ENCODE measurements at places on chromosomes 1 and 21.

DNA sequence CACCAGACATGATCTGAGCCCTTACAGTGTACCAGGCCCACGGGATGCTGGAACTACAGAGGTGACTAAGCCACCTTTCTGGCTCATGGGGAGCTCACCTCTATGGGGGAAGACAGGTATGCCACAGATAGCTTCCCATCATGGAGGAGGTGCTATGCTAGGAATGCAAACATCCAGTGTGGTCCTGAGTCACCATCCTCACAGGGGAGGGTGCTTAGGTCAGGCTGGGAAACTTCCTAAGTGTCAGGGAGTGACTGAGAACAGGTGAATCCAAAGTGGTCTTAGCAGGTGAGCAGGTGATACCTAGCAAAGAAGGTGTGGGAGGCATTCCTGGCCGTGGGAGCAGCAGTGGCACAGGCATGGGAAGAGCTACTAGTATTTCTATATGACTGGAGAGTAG lies 8.6 kb upstream of the RASSF5 start:
- DNase-seq = no peak

- DNase-seq = no peak
Measured at GRCh38 chr1:42043811-42044210, 109.4 kb upstream of the GUCA2B start.

DNA sequence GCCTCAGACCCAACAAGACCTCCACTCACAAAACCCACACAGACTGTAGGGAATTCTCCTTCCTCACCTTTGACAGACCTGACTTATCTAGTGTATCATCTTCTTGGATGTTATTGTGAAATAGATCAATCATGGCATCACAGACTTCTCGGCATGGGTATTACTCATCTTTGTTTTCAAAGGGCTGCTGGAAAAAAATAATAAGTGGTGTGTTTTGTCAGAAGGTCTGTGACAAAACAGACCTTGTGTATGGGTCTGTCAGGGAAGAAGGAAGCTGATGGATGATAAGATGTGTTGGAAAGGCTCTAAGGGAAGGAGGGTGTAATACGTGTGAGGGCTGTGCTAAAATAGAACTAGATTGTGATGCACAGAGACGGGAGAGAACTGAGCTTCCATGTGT lies 13.9 kb upstream of the S100A7 start:
- DNase-seq = no peak

DNA sequence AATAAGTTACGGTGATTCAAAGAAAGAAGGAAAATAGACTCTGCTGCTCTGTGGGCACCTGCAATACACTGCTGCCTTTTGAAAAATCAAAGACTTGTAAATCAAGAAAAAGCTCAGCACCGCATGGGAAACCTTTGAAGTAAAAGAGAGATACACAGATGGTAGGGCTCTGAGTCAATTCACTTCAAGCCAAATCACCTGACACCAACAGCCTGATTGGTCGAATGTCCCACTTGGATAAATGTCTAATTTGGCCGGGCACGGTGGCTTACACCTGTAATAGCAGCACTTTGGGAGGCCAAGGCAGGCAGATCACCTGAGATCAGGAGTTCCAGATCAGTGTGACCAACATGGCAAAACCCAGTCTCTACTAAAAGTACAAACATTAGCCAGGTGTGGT lies 19.2 kb upstream of the RCAN3 start:
- no peak for DNase-seq

- DNase-seq = no peak
Measured at GRCh38 chr1:37699147-37699546, 6.8 kb downstream of the CDCA8 start.

- DNase-seq = peak; percentile 61
Measured at GRCh38 chr1:200153277-200154055, 126.0 kb downstream of the NR5A2 start.

- DNase-seq = no peak
Measured at GRCh38 chr1:183688341-183689060, 35.4 kb upstream of the APOBEC4 start.

DNA sequence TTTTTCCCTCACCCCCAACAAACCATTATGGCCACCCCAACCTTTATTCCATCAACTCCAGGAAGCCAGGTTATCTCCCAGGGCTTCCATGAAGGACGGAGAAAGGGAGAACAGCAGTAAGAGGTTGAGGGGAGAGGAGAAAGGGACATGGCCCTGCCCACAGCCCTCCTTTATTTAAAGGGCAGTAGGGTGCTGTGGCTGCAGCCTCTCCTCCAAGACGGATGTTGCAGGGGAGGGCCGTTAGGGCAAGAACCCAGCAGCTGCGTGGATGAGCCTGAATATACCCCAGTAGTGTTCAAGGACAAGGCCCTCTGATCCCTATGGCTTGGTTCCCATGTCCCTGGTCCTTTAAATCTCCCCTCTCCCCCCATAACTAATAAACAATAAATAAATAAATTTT lies 5.9 kb downstream of the RXFP4 start:
- no peak for DNase-seq

- no peak for DNase-seq
Measured at GRCh38 chr1:226708342-226708780, 30.7 kb downstream of the ITPKB start.

- no peak for DNase-seq
Measured at GRCh38 chr1:21629971-21630370, 39.2 kb downstream of the RAP1GAP start.

- no peak for DNase-seq
Measured at GRCh38 chr1:119327094-119327449, 41.5 kb upstream of the HAO2 start.

GRCh38 chr1:59690171-59690930 lies 124.4 kb upstream of the HOOK1 start:
- no peak for DNase-seq

- no peak for DNase-seq
Measured at GRCh38 chr1:98824736-98825135, 163.2 kb downstream of the SNX7 start.

- DNase-seq = no peak
Measured at GRCh38 chr1:50570066-50570468, 146.8 kb upstream of the DMRTA2 start.

GRCh38 chr1:209704584-209704983 lies at the start of gene HSD11B1:
Gene HSD11B1, plus strand, starts transcription at chr1:209704846. Its CDS starts 97 bp downstream, at chr1:209704943.
- DNase-seq = no peak

DNA sequence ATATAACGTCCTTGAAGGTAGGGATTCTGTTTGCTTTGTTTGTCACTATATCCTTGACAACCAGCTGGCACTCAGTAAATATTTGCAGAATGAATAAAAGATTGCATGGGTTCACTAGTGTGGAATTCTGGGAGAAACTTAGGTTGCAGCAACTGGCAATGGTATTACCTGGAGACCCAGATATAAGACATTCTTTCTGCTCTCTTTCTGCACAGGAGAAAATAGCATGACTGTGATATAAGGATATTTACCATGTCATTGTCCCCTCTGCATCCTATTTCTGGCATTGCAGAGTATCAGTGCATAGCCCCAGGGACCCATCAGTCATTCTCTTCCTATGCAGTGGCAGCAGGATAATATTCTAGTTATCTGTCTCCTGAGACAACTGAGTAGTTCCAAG lies 308.9 kb upstream of the LRRC7 start:
- DNase-seq = no peak

GRCh38 chr21:46639489-46640386 lies 4.3 kb downstream of the PRMT2 start:
- no peak for DNase-seq

DNA sequence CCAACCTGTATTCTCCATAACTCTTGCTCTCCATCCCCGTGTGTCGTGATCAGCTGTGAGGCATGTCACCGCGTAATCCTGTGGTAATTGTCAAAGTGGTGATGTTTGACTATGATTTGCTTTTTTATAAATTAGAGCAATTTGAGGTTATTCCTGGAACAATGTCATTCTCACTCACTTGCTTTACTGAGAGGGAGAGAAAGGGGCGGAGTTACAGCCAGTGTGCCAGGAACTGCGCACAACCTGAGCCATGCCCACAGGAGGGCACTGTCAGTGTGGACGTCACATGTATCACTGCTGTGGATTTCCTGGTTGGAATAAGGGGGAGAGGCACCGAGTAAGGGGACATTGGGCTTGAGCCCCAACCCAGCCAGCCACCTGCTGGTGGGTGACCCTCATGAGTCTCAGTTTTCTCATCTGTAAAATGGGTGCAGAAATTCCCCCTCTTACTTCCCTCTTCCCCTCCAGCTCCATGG lies 6.9 kb downstream of the ADGRB2 start:
- no peak for DNase-seq

DNA sequence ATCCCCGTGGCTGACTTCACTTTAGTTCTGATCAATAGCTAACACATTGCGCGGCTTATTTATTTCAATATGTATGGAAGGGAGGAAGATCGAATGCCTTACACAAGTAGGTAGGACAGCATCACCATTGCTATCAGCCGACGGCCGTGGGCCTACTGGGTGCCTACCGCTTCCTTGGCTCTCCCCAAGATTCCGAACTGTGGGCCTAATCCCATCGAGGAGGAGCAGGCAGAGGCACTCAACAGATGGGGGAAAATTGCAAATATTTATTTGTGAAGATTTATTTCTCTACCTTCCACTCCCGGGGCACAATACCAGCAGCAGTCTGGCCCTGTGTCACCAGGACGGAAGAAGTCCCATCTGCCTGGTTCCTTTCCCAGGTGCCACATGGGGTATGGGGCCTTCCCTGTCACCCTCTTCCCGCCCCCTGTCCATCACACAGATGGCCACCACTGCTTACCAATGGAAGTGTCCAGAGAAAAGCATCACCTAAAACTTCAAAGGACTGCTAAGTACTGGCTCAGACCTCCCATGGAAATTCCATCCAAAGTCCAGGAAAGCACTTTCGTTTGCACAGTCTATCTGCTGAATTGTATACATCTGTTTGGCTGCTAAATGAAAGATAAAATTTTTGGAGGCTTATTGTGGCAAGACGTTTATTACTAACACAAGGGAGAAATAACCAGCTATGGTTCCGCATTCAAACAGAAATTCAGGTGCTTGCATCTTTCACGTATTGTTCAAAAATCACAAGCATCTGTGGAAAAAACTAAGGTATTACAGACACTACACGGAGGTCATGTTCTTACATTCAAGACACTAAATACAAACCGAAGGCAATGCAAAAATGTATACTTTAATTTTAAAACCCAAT lies 11.8 kb downstream of the AGT start:
- DNase-seq = no peak

DNA sequence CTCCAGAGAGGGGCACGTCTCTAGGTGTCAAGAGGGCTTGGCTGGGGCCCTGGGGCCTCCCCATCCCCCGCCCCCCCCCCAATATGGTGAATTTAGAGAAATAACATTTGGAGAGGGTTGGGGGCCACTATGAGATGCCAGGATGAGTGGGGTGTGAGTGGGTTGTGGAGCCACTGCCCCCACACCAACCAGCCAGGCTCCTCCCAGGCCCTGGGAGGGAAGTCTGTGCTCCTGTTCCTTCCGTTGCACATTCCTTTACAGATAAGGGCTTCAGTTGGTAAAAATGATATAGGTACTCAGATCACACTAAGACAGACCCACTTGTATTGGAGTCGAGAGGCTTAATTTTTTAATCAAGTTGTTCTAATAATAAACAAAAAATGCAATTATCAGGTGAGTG lies 585 bp upstream of the PLEKHA6 start:
- DNase-seq = no peak

GRCh38 chr1:31648190-31648589 lies 3.5 kb upstream of the PEF1 start:
- DNase-seq = no peak

- no peak for DNase-seq
Measured at GRCh38 chr1:241638099-241638682, 2.0 kb downstream of the CHML start.

- DNase-seq = no peak
Measured at GRCh38 chr21:34696121-34696520, 27.3 kb downstream of the CLIC6 start.

- peak; percentile 52 for DNase-seq
Measured at GRCh38 chr1:77282187-77282865, 507 bp downstream of the AK5 start.

GRCh38 chr1:81805537-81806431 lies 5.0 kb downstream of the ADGRL2 start:
- no peak for DNase-seq

DNA sequence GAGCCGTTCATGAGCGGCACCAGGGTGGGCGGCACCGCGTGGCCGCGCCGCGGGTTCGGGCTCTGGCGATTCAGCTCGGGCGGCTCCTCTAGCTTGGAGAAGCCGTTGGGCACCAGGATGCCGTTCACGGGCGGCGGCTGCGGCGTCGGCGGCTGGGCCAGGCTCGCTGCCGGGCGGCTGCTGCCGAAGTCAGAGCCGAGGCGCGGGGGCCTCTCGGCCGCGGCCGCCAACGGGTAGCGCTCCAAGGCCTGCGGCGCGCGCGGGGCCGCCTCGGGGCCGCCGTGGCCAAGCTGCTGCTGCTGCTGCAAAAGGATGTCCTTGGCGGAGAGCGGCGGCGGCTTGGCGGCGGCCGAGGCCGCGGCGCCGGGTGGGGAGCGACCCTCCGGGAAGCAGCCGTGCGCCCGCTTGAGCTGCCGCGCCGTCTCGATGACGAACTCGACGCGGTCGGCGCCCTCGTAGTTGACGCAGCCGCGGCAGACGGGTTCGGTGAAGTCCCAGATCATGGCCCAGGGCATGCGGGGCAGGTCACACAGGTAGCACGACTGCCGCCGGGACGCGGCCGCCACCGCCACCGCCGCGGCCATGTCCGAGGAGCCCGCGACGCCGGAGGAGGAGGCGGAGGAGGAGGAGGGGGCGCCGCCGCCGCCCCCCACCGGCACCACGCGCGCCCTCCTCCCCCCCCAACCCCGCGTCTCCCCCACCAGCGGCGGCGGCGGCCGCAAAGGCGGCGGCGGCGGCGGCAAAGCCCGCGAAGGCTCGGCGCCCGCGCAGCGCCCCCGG lies 877 bp downstream of the IRF2BP2 start:
- peak; percentile 75 for DNase-seq

DNA sequence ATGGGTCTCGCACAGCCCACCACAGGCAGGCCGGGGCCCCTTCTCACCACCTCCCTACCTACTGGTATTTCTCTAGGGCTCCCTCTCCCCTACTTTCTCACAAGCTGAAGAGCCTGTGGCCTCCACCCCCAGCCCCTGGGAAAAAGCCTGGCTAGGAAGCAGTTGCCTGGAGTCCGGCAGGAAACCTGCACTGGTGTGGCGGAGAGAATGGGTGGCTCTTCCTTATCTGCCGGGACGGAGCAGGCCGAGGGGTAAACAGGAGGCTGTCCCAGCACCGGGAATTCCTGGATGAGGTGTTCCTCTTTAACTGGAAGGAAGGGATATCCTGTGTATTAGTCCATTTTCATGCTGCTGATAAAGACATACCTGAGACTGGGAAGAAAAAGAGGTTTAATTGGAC lies 125.8 kb downstream of the TLR5 start:
- no peak for DNase-seq

DNA sequence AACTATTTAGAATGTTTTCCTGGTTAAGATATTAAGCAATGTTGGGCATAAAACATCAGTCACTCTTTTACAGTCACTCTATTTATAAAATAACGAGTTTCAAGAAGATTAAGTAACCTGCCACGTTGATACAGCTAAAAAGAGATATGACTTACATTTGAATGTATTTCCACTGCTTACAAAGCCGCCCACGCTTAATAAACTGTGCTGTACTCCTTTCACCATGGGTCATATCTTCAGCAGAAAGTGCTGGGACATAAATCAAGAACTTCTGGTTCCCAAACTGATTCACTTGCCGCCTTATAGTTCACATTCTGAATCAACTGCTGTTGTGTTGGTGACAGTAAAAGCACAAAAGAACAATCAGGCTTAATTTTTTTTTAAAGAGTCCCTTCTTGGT lies 666.7 kb downstream of the NCAM2 start:
- DNase-seq = no peak

All from activated naive CD8-positive, alpha-beta T cell treated with anti-CD3 and anti-CD28 coated beads for 36 hours (primary cell).